ENCODE measurements at places on chromosomes 4 and X.

DNA sequence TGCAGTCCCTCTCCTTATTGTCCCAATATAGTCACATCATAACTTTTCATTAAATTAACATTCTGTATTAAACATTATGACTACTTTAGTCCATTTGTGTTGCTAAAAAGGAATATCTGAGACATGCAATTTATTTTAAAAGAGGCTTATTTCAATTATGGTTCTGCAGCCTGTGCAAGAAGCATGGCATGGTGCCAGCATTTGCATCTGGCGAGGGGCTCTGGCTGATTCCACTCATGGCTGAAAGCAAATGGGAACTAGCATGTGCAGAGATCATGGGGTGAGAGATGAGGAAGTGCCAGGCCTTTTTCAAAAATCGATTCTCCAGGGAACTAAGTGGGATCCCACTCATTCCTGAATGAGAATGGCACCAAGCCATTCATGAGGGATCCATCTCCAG, 476.3 kb upstream of the RPS6KA3 start:
- no peak for ATAC-seq

GRCh38 chr4:2354118-2354517, 64.3 kb downstream of the ZFYVE28 start:
- no peak for ATAC-seq

DNA sequence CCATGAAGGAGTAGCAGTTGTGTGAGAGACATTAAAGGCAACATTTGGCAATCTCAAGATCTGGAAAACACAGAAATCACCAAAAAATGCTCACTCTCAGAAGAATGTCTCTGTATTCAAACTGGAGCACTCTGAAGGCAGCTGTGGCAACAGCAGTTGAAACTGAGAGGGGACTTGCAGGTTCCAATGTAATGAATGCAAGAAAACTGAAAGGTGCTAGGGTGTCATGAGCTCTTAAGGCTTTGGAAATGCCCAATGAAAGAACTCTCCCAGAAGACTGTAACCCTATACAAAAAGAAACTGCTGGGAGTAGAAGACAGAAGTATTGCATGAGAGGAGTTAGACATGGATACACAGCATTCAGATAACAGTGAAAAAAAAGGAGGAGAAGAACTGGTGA, 118.2 kb upstream of the HTR2C start:
- ATAC-seq = no peak

DNA sequence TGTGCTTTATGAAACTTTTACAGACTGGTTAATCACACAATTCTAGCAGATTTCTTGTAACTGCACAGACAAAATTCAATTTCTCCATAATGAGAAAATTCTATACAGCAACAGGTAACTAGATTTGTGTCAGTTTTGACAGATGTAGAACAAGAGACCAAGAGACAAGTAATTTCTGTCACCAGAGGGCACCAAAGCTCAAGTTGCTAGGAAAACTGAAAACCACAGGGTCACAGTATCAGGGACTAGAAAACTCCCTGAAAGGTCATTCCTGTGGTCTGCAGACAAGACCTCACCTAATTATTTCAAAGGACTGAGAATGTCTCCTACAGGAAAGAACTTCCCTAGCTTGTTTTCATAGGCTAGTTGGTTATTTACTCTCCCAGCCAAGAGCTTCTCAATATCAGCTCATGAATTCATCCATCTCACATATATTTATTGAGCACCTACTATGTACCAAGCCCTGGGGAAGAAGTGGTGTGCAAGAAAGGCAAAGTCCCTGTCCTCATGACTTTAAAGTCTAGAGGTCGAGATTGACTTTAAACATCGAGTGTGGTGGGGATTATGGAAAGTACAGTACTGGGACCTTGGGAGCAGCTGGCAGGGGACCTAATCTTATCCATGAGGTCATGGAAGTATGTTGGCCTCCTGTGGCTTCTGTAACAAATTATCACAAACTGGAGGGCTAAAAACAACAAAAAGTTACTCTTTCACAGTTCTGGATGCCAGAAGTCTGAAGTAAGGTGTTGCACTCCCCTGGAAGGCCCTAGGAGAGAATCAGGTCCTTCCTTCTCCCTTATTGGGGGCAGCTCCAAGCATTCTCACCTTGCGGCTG, 47.8 kb upstream of the SETD7 start:
- no peak for ATAC-seq

DNA sequence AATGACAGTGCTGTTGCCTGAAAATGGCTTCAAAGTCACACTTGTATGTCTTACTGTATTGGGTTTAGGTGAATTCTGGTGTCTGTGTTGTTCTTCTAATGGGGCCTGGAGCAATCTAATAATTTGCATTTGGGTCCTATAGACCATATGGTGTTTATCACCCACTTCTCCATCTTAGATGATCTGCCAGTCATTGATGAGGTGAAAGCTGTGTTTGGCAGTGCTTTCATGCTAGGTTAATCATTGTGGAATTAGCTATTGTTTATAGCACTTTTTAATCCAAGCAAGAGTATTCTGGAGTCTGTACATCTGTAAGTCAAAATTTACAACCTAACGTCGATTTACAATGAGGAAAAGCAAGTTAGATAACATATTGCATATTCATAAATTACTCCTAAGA, 572.2 kb upstream of the MAGEB2 start:
- ATAC-seq = no peak

DNA sequence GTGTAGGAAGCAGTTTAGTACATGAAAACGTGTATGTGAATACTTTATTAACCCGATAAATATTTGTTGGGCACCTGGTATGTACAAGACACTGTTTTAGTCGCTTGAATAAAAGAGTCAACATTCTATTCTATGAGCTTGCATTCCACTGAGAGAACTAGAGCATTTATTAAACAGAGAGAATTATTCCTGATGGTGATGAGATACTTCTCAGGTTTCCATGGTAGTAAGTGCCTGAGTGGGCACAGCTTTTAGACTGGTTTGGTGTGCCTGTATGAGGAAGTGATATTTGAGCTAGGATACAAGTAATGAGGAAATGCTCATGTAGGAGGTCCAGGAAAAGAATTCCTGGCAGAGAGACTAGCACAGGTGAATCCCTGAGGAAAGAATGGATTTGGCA, 94.2 kb downstream of the ATP10D start:
- ATAC-seq = no peak

- ATAC-seq = no peak
These were observed 22.3 kb upstream of the NSG1 start for GRCh38 chr4:4364486-4365208.

DNA sequence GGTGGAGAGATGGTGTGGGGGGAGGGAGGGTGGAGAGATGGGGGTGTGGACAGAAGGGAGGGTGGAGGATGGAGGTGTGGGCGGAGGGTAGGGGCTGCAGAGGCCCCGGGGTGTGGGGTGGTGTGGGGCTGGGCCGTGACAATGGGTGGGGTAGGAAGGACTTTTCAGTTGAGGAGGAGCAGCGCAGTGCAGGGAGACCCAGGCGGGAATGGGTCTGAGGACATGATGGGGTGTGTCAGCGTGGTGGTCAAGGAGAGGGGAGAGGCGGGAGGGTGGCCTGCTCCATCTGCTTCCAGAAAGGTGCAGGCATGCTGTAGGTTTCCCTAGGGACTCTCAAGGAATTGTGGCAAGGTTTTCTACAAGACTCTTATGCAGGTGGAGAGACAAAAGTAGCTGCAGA, 48.9 kb downstream of the RGS12 start:
- ATAC-seq = no peak

GRCh38 chrX:106302304-106302703, 134.2 kb downstream of the PWWP3B start:
- ATAC-seq = no peak

DNA sequence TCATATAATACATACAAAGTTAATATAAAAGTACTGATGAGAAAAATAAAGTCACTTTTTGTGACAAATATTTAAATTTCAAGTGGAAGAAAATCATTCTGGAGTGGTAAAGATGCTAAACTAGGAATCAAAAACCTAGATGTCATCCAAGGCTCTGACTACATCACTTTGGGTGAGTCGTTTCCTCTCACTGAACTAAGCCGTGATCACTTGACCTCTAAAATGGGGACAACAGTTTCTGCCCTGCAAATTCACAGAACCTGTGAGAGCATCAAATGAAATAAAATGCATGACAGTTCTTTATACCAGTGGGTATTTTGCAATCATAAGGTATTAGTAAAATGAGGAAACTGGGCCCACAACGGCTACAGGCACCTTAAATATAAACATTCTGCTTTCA, 63.8 kb downstream of the PRDM5 start:
- ATAC-seq = no peak

DNA sequence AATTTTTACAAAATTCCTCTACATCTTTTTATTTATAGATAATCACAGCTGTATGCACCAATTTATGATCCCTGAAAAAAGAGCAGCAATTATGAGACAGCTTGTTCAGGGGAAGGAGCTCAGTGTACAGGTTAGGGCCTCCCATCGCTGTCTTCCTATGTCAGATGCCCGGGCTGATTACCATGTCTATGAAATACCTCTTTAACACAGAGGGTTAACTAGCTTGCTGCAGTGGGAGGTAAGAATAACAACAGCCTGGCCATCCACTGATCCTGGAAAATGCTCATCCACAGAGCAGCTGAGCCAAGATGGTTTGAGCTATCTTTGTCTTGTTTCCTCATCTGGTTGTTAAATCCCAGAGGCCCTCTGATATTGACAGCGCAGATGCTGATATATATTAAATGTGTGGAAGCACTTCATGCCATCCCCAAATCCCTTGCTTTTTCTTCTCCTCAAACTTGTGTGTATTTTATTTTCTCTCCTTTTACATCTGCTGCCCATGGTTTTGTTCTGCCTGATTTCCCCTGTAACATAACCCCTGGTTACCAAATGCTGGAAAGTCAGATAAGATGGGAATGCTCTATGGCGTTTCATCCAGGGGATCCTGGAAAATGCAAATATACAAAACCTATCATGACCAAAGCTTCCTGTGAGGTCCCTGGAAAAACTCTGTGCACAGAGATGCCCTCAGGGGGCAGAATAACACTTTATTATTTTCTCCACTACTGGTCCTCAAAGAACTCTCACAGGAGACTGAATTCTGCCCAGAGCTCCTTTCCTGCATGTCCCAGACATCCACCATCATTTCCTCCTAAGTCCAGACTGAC, 85.8 kb upstream of the PUDP start:
- ATAC-seq = no peak

DNA sequence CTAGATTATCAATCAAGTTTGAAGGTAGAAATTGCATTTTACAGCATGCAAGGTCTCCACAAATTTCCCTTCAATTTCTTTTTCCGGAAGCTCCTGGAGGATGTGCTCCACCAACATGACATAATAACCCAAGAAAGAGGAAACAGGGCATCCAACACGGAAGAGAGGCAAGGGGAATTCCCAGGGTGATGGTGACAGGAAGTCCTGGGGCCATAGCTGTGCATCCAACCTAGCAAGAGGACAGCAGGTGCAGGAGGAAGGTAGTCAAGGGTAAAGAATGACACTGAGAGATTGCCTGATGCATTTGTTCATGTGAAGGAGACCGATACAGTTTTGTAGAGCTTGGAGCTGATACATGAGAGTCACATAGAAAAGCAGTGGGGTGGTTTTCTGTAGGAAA, 115.7 kb upstream of the LSM6 start:
- no peak for ATAC-seq

GRCh38 chrX:71955530-71956120, 45.0 kb downstream of the NHSL2 start:
- ATAC-seq = no peak

DNA sequence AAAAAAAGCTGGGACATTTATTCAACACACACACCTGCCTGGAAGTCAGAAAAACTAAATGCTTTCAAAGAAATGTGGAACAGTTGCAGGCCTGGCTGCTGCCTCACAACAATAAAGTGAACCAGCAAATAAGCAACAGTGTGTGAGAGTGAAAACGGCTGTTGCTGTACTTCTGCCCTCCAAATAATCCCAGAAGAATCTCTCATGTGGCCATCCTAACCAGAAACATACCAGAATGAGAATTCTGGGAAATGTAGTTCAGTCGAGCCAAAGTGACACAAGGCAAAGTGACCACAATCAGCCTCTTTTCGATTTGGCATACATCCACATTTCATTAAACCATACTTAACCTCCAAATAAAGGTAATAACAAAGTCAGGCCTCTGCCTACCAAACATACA, 204.5 kb downstream of the SLC7A11 start:
- ATAC-seq = peak; percentile 34

GRCh38 chrX:48918643-48919340, at the start of gene PIM2:
TSS of gene PIM2 (minus strand) at chrX:48919024. CDS start at chrX:48918834, 190 bp downstream.
- peak; percentile 91 for ATAC-seq

- no peak for ATAC-seq
These were observed 21.2 kb downstream of the PPAT start for GRCh38 chr4:56414135-56414670.

- no peak for ATAC-seq
These were observed 93.9 kb downstream of the PHKA2 start for GRCh38 chrX:18890049-18890381.

DNA sequence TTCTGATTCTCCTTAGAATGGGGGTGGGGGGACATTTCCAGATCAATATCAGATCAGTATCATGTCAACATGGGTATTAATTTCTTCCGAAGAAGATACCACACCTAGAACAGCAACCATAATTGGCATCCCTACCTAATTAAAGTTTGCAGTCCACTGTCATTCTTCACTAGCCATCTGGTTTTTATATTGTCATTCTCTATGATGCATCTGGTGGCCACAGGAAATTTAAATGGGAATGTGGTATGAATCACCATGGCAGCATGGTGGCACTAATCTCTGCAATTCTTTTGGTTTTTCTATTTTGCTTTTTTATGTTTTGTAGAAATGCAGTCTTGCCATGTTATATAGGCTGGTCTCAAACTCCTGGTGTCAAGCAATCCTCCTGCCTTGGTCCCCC, 16.6 kb upstream of the UBE2D3 start:
- no peak for ATAC-seq

DNA sequence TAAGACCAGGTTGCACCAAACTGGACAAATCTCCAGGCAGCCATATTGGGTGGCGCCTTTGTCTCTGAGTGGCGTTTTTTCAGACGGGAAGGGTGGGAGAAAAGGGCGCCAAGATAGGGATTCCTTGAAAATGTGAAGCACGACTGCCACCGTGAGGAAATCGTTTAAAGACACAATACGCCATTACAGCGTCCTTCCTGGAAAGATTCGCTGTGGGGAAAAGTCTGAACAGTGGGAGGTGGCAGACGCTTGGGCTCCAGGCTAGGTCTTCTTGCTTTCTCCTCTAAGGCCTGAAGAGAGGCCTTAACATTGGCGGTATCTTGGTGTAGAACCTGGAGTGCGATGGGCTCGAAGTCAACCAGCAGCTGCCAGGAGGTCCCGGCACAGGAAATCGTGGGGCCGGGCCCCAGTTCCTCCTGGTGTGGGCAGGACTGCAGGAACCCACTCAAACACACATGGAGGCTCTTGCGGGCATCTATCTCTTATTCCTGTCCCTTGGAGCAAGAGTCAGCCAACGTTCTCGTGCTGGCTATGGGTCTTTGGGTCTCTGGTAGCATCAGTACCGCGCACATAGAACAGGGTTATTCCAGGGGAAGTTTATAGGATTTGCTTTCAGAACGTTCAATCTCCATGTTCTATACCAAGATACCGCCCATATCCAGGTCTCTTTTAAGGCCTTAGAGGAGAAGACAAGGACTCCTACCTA, 208.8 kb downstream of the OR13H1 start:
- peak; percentile 88 for ATAC-seq

DNA sequence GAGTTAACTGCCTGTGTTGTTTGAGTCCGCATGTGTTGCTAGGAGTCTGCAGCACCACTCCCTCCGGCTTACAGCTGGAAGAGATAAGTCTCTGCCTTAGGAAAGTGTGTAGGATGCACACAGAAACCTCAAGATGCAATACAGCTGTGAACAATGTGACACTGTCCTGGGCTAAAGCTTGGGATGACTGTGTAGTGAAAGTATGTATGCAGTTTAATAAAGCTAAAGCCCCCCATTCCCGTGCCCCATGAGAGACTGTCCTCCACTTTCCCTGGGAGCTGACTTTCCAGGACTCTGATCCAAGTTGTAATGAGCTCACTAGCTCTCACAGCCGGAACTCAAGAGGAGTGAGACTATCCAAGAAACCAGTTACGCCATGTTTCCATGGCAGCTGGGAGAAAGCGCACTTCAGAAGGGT, 156.6 kb upstream of the FTHL17 start:
- ATAC-seq = peak; percentile 79

All from gastroesophageal sphincter (tissue), 4 donors.